ENCODE measurements at places on chromosomes 11 and 22.

- no peak for DNase-seq
Measured at GRCh38 chr11:19237813-19238212, 2.9 kb downstream of the E2F8 start.

DNA sequence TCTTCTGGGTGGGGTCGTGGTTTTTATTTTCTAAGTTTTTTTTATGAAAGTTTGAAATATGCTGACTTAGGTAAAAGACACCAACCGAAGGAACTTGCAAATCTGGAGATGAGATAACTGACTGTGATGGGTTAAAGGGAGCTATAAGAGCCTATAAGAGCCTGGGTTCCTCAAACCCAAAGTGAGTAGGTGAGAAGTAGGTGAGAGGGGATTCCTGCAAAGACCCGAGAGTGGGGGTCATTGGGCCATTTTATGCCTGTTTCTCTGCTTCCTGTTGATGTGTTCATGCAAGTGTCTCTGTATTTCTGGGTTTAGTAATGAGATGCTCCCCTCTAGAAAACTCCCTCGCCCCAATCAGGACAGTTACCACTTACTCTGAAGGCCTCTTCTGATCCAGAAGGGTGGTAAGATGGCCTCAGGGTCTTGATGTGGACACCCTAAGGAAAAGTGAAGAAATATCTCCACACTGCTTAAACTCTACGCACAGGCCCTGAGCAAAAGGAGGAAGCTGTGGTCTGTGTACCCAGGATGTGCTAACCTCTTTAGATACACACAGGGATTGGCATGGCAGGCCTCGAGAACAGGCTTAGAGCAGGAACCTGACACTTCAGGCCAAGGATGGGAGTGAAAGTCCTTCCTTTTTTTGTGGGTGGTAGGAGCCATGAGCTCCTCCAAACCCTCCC lies 1.8 kb downstream of the FLI1 start:
- no peak for DNase-seq

DNA sequence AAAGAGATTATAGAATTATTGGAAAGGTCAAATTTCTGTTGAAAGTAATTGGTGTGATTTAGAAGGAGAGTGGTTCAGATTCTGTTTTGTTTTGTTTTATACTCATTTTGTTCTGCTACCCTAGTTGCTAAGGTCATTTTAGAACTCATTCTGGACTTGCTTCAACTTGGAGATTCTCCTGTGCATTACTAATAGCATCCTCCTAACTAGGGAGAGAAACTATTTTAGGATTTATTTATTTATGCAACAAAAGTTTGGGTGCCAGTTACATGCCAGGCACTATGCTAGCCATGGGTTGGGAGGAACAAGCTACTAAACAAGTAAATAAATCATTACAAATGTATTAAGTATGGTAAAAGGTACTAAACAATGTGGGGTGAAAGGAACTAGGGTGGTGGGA lies 84.0 kb downstream of the YAP1 start:
- no peak for DNase-seq

DNA sequence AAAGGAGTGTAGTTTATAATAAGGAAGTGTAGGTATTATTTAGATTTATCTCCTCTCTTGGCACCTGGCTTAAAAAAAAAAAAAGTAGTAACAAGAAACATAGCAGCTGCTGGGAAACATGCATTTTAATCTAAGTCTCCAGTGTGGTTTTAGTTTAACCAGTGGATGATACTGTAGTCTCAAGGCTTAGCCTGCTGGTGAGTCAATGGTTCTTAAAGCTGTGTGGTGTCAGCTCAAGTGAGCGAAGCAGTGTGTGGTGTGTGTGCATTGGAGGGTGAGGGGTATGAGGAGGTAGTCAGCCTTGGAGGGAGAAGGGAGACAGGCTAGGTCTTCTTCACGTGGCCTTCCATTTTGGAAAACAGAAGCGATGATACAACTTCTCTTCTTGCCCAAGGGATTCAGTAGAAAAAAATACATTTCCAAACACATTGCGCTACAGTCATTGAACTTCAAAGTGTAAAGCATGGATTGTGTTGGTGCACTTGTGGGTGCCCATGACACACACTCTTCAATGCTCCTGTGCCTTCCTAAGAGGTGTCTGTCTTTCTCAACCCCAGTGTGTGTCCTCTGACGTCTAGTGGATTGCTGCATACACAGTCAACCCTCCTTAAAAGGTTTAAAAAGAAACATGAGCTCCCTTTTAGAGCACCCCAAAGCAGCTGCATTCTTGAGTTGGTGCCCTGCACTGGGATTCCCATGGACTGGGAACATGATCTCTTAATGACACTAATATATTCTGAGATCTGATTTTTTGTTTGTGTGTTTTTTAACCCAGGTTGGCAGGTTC lies 40.1 kb downstream of the ZBTB16 start:
- DNase-seq = no peak

DNA sequence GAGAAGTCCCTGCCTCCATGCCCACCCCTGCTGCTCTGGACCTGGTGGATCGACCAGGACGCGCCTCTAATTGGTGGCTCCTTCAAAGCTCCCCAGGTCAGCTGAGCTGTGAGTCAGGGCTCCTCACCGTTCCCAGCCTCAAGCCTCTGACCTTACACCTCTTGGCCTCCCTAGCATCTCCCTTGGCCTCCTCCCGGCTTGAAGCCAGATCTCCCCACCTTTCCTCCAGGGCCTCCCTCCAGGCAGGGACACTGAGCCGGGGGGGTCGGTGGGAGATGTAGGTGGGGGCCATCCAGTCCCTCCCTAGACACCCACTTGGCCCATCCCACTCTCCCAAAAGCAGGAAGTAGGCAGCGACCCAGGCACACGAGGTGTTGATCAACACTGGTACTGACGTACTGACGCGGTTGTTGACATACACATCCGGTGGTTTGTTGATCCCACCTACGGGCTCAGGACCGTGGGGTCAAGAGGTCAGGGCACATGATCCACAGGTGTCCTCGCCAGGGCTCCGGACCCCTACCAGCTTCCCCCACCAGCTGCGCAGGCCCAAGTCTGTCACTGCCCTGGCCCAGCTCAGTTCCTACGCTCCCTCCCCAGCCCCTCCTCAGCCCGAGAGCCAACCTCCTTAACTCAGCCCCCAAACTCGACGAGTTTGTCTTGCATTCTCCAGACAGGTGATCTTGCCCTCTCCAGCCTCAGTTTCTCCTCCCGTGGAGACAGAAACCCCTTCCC lies 802 bp downstream of the ATG2A start:
- no peak for DNase-seq

DNA sequence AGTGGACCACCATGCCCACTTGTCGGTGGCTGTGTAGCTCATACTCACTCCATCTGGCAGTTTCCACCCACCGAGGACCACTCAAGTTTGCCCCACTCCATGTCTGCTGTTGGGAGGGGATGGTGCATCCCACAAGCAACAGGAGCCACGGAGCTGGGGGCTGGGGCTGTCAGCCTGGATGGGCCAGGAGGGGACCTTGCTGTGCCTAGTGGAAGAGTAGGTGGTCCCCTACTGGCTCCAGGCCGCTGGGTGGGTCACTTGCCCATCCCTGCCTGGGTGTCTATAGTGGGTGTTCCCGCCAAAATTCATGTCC lies 57.0 kb downstream of the SMIM38 start:
- DNase-seq = no peak

DNA sequence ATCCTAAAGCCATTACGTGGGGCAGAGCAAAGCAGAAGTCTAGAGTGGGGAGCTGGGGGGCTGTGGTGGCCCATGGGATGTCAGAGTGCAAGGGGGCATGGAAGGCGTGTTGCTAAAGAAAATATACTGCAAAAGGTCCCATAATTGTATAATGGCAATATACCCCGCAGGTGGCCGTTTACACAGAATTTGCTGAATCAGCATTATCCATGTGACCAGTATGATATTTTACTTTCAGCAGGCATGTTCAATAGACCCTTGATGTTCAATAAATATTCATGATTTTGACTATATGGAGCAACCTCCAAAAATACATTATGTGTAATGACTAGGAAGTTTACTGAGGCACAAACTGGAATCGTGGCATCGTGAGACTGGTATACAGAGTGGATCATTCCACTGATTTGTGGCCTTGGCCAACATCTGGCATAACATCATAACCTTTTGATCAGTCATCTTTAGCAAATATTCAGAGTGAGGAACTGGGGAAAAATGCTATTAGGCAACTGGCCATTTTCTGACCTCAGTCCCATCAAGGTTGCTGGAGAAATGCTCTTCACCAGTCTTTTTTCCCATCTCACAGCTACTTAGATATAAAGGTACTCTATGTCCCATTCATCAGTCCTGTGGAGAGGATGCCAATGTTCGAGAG lies 29.3 kb upstream of the PPP2R1B start:
- no peak for DNase-seq

DNA sequence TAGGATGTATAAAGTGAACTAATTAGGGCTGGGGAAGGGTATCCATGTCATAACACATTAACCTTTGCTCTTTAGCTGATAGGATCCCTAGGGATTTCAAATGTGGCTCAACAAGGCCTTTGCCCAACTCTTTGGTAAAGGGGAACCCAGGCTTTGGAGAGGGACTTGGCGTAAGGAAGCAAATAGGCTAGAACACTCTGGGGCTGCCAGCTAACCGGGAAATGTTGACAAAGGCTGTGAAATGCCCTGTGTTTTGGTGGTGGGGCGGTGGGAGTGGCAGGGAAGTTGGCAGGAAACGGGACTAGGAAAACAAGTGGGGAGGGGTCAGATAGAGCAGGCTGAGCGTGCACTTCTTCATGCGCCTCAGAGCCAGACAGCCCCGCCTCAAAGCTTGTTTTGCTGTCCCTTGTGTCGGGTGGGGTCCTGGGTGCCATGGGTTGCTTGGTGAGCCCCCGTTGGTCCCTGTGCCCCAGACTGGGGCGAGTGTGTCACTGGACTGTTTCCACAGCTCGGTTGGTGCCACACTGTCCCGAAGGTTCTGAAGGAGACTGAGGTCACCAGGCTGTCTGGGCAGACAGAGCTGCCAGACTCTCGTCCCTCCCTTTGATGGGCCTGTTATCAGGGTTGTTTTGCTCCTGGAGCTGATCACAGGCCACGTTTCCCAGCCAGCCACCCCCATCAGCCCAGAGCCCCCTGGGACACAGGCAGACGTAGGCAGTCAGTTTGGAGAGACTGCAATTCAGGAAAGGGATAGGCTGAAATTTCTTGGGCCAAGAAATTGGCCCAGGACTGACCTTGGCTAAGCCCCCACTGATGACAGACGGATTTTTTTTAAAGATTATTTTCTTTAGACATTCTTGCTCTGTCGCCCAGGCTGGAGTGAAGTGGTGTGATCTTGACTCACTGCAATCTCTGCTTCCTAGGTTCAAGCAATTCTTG lies 19.6 kb downstream of the KCTD21 start:
- DNase-seq = no peak

DNA sequence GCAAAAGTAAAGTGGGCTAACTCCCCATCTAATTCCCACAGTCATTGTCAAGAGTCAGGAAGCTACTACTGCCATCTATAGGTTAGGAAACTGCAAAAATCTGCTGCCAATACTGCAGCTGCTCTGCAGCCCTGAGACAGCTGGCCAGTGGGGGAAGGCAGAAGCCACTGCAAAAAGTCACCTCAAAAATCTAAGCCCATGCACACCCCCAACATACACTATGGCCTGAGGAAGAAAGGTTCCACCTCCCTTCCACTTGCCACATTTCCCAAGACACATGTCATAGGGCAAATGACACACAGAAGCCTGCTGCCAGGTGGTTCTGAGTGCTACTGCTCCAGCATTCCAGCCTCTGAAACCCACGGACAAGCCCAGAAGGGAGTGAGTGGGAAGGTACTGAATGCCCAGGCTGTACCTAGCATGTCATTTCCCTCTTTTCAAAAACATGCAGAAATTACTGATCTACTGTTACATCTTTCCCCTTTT lies 36.9 kb downstream of the DGCR2 start:
- DNase-seq = no peak

GRCh38 chr11:2147391-2147790 lies 8.2 kb upstream of the IGF2 start:
- no peak for DNase-seq

DNA sequence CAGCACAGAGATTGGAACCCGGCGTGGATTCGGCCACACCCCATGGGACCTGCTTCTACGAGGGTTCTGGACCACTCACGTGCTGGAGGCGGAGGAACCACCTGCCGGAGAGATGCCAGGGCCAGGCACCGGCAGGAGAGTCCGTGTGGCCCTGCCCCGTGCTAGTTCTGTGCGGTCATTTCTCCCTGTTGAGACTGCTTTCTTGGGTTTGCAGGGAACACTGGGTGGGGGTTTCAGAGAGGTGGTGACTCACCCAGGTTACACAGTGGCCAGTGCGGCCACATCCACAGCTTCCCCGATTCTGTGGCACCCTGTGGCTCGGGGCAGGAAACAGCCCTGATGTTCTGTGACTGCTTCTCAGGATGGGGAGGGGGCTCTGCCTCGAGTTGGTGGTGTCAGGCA lies 3.6 kb upstream of the PHLDA2 start:
- DNase-seq = no peak

DNA sequence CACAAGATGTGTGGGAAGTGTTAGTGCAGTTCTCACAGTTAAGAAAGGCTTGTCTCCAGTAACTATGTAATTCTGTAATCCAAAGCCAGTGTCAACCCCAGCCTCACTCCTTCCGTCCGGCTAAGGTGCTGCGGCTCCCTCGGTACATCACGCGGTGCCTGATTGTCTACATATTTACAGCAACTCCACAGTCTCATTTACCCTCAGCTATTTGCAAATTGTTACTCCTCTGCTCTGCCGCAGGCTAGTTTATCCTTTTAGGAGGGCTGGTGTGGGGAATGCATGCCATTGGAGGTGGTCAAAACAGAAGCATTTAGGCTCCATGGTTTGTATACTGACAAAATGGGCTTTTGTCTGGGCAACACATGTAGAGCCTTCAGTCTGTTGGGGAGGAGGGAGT lies 358.3 kb downstream of the METTL15 start:
- DNase-seq = no peak

DNA sequence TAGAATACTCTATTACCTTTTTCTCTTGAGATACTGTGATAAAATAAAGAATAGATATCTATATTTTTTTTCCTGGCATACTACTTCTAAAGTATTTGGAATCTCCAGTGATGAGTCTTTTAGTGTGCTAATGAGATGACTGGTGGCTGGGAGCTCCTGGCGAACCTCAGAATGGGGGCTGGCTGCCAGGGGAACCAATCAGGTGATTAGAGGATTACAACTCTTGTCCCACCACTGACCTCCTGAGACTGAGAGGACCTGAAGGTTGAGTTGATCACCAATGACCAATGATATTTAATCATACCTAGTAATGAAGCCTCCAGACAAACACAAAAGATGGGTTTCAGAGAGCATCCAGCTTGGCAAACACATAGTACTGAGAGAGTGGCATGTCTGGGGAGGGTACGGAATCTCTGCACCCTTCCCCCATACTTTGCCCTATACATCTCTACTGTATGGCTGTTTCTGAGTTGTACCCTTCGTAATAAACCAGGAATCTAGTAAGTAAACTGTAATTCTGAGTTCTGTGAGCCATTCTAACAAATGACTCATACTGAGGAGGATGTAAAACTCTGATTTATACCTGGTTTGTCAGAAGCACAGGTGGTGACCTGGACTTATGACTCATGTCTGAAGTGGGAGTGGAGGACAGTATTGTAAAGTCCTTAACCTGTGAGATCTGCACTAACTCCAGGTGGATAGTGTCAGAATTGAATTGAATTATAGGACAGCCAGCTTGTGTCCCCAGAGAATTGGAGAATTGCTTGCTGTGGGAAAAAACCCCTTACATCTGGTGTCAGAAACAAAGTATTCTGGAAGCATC lies 325.3 kb upstream of the LRRC4C start:
- DNase-seq = no peak

Measured in nucleus accumbens (tissue), 56 donors.